ENCODE measurements at places on chromosomes 1 and 21.

DNA sequence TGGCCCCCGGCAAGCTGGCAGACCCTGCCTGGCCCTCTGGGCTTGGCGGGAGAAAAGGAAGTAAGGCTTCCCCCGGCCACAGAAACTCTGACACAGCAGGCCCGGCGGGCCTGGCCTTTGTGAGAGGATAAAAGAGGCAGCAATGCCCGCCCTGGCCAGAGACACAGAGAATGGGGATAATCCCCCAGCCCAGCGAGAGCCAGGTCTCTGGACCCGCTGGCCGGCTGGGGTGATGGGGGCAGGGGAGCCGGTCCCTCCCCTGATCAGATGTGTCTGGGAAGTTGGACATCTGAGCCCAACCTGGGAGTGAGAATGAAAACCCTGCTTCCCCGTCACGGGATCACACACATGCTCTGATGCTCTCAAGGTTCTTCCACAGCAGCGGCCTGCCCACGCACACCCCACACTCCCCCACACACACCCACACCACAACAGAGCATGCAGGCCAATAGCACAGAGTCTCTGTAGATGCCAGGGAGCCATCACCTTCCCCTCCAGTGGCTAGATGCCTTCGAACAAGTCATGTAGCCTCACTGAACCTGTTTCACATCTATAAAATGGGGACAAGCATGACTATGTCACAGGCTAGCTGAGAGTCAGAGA, 4.2 kb downstream of the RSPO1 start:
- DNase-seq, result no peak

GRCh38 chr1:57550092-57550491, 126.2 kb upstream of the DAB1 start:
- DNase-seq, result peak; percentile 54

- DNase-seq, result peak; percentile 23
These were observed 32.2 kb downstream of the POFUT2 start for GRCh38 chr21:45255381-45256020.

DNA sequence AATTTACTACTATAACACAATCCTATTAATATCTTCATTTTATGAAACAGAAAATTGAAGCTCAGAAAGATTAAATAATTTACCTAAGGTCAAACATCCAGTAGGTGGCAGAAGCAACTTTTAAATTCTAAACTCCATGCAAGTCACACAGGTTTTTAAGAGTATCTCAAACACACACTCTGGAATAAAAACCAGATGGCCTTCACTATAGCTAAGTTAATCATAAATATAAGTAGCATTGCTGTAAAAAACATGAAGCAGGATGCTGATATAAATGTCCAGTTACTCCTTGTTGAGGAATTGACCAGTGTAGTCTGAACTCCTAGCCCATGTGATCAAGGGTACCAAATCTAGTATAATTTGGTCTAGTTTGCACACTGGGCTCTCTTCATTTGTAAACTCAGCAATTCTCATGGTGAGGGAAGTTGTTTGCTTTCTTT, 9.4 kb upstream of the FMO3 start:
- DNase-seq, result peak; percentile 4

DNA sequence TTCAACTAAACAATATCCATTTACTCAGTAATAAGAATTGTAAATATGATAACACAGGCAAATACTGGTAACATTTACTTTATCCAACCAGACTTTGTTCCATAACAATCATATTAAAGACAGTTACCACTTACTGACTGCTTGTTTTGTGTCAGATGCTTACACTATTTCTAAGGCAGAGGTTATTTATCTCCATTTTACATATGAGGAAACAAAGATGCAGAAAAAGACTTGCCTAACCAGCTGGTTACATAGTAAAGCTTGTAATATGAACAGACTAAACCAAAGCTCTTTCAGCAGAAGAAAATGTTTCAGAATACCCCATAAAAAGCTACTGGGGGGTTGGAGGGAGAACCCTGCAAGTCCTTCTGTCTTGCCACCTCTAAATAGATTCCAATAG, 180.1 kb downstream of the EIF4G3 start:
- no peak for DNase-seq

Data from NCI-H510A (cell line).